ENCODE measurements at places on chromosomes 4 and X.

DNA sequence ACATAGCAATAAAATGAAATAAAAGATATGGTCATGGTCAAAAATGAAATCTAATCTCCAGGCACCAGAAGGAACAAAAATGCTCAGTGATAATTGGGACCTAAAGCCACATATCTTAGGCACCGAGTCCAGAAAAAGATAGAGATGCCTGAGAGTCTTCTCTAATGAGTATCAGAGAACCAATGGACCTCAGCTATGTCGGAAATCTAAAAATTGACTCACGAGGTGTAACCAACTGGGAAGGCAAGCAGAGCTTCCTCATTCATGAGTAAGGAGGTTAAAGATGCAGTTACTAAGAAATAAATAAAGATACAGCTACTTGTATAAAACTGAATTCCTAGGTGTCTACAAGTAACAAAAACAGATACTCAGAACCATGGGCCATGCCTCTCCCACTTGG is 72.1 kb downstream of the KLHL34 start:
- no peak for ATAC-seq

DNA sequence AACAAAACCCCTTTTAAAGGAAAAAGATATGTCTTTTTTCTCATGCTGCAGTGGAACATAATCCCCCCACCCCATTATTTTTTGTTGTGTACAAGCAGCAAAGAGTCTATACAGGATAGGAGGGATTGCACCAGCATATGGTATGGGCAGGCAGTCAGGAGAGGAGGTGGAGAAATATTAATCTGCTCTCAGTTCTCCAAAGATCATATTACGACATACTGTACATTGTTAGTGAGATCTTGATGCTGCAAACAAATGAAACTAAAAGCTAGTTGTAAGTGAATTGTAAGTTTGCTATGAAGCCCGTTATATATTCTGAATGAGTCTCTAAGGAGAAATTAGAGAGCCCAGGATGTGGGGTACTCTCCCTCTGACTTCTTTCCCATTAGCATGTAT is 75.3 kb downstream of the RAPGEF2 start:
- ATAC-seq, result no peak

DNA sequence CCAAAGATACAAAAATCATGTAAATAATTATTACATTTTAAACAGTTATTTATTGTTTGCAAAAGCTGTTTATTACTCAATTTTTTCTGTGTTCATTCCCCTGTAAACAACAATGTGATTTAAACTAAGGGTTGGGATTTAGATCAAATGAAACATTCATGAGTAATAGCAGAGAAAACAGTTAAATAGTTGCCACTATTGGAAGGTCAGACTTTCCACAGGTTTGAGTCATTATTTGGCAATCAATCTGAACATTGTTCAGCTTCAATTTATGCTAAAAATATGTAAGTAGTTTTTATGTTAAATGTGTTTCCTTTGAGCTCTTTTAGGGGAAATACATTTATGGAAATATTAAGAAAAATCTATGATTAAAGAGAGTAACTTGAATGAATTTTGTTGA is 144.9 kb downstream of the STIM2 start:
- ATAC-seq, result no peak

- ATAC-seq, result no peak
Measured at GRCh38 chr4:7861440-7861881, 78.2 kb downstream of the AFAP1 start.

GRCh38 chr4:98996056-98996764 is 689 bp downstream of the METAP1 start:
- no peak for ATAC-seq

DNA sequence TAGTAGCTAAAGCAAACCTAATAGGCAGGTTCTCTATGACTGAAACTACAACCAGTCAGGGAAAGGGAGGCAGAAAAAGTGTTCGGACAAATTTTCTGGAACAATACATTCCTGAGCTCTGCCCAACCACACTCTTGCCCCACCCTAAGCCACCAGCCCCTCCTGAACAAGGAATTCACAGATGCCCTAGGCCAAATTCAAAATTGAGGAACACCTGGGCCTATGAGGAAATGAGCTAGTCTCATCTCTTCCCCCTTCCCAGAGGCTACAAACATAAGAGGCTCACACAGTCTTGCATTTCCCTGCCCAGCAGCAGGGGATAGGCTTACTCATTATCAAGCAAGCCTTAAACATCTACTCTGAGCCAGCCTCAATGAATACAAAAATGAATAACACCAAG is 284.7 kb downstream of the ZNF674 start:
- peak; percentile 94 for ATAC-seq

GRCh38 chr4:143253166-143253565 is 68.4 kb downstream of the USP38 start:
- no peak for ATAC-seq

DNA sequence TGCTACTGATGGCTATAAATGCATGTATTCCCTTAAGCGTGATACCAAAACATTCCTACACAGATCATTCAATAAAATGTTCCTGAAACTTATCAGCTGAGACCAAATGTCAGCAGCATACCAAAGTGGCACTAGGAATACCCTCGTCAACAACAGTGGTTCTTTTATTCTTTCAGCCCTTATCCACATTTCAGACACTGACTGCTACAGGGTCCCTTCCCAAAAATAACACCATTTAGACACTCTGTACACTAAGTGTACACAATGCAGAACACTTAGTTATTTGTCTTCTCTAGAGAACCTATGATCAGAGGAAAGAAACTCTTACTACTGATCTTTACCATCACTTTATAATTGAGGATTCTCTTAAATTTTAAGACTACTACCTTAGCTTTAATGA is 94.1 kb downstream of the ATRX start:
- no peak for ATAC-seq
